Kidney tubule cell (primary cell): ENCODE measurements at places on chromosomes 16 and 17.
A peak's percentile ranks its signal among the peaks of the same experiment; 100 is the strongest.

- no peak for DNase-seq
These were observed 82.6 kb downstream of the CACNG1 start for GRCh38 chr17:67126983-67127382.

DNA sequence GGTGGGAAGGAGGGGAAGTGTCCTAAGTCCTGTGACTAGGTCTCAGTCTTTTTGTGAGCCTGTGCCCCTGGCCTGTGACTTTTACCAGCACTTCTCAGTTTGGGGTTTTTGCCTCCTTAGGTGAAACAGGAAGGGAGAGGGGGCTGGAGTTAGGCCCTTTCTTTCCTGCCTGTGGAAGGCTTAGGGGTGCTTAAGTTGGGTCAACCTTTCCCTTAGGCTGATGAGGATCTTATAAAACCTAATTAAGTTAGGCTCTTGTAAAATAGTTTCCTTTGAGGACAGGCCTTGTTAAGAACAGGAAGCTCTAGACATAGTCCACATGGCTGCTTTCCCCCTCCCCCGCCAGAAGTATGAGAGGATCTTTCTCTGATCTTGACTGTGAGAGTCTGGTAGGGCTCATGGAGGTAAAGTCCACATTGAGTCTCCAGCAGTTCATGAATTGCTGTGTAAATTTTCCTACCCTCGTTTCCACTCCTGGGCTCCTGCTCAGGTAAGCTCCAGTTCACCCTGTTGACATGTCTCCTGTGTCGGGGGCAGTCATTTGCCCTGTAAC, 17.0 kb upstream of the DNASE1 start:
- DNase-seq = peak; percentile 20

- DNase-seq = peak; percentile 32
These were observed 29.9 kb downstream of the BAIAP2 start for GRCh38 chr17:81064678-81065475.

DNA sequence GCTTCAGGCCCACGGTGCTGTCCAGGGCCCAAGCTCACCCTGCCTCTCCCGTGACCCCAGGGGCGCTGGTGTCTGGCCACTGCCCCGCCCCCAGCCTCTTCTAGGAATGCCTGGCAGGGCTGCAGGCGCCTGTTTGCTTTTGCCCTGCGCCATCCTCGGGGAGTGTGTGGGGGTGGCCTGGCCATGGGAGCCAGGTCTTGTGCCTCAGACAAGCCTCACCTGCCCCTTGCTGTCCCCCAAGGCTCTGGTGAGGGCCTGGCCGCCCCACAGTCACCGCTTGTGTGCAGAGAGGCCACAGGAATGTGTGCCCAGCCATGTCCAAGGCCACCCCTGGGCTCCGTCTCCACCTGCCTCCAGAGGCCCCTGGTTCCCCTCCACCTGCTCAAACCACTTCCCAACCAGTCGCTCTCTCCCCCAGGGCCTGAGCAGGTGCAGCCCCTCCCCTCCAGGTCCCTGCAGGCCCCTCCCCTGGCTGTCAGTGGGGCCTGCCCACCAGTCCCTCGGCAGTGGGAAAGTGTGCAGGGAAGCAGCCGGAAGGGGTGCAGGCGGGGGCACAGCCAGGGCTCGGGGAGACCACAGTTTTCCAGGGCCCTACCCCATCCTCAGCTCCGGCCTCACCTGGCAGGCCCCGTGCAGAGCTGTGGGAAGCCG, 841 bp upstream of the IGFALS start:
- no peak for DNase-seq

DNA sequence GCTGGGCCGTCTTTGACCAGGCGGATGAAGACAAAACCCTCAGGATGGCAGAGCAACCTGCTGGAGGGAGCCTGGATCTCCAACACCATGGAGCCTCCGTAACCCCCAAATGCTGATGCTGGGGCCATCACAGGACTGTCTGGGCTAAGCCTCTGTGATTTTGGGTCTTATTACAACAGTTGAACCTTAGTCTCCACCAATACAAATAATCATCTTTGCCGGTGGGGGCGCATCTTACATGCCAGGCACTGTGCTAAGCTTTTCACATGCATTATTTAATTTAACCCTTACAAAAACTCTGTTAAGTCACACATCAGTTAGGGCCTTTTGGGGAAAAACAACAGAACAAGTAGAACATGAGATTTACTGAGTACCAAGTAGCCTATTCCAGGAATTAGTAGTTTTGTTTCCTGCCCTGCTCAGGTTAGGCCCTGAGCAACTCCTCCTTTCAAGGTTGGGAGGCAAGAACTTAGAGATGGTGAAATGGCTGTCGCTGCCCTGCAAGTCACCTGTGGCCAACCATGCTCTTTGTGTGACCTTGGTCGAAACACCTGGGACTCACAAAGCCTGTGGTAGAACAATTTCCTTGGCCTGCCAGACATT, 8.9 kb upstream of the ITGAM start:
- DNase-seq = no peak

GRCh38 chr17:1360975-1361374, 39.0 kb downstream of the YWHAE start:
- DNase-seq = no peak

- DNase-seq = no peak
These were observed 16.5 kb downstream of the KATNIP start for GRCh38 chr16:27566417-27566816.

DNA sequence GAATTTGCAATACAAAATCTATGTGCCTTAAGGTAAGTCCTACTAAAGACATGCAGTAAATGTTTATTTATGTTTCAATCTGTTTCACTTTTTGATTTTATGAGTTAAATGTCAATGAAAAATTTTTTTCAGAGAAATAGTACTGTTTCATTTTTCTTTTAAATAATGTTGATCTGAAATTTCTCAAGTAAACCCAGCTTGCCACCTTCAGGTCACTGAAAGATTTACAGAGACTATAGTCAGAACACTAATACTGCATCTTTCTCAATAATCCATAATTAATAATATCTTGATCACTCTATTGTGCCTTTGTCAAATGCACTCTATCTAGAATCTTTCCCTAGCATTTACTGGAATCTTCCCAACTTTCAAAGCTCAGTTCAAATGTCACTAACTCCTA, 6.5 kb upstream of the DHX40 start:
- no peak for DNase-seq

GRCh38 chr17:14818469-14818868, 446.7 kb downstream of the PMP22 start:
- no peak for DNase-seq

DNA sequence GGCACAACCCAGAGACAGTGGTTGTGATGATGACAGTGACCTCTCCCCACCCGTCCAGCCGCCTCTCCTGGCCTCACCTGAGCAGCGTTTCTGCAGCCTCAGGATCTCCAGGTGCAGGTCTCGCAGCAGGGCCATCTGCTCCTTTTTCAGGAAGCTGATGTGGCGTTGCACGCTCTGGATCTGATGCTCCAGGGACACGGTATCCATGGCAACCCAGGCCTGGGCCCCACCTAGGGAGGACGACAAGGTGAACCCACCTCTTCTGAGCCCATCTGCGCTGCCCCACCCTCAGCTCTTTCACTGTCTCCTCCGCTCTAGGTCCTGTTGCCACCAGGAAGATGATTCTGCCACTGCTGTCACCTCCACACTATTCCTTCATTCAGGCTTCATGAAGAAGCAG, 14.5 kb downstream of the CCDC92B start:
- DNase-seq = no peak

DNA sequence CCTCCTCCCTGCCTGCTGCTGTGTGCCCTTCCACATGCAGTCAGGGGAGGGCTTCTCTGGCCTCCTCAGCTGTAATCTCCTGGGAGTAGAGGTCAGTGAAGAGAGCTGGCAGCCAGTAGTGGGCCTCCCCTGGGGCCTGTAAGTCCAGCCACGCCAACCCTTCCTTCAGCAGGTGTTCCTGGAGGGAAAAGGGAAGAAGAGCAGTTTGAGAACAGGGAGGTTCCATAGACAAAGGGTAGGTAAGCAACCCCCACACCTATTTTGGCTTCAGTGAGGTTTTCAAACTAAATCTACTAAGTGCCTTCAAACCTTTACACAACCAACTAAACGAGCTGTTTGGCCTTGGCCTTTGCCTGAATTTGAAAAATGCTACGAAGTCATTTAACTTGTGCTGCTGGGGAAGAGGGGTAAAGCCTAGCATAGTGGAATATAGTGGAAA, 14.2 kb downstream of the SNF8 start:
- DNase-seq = no peak

- peak; percentile 95 for DNase-seq
These were observed 69.3 kb downstream of the FTO start for GRCh38 chr16:53773150-53773846.

GRCh38 chr17:35051579-35052240, 11.8 kb downstream of the RFFL start:
- no peak for DNase-seq

GRCh38 chr17:48294806-48295361, 135.1 kb downstream of the SKAP1 start:
- DNase-seq = no peak

- DNase-seq = no peak
These were observed 2046.8 kb downstream of the TP53TG3F start for GRCh38 chr16:35506018-35506897.

DNA sequence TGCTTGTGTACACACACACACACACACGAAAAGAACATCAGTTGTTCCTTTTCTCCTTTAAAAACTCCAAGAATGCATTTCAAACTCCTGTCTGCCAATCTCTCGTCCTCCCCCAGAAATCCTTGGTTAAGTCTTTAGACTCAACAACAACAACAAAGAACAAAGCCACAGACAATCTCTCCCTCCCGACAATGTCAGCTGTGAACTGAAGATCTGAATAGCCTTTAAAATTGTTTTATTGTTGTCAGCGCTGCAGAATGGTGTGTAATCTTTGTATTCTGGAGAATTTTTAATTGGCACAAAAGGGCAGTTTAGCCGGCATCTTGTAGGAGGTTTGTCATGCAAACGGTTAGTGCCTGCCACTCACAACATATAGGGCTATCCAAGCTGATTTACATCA, 219.5 kb downstream of the MSI2 start:
- no peak for DNase-seq

- no peak for DNase-seq
These were observed 39.6 kb upstream of the PLCG2 start for GRCh38 chr16:81739503-81739902.

DNA sequence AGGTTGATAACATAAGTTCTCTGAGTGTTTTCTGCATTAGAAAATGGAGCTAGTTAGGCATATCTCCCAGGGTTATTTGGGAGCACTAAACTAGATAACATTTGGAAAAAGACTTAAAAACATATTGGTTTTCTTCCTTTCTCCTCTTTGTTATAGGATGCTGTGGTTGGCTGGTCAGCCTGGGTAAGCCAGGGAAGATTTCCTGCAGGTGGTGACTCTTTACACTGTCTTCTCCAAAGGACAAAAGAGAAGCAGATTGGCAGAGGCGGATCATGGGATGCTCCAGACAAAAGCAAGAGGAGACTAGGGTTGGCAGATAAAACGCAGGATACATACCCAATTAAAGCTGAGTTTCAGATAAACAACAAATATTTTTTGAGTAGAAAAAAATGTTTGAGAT, 6.2 kb upstream of the CRYBA1 start:
- peak; percentile 55 for DNase-seq

DNA sequence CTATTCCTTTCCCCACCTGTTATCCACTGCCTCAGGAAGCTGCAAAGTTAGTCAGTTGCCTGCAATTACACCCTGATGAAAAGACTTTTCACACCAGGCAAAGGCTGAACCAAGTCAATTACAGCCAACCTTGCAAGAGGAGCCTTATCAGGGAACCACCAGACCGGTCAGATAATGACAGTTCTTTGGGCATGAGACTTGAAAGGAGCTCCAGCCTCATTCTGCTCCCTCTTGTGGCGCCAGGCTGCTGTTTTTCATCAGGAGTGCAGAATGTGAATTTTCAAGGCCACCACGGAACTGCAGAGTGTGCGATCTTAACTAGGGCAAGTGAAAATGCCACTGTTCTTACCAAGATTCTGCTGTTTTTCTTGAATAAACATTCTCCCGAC, 22.5 kb downstream of the DNAI2 start:
- DNase-seq = peak; percentile 37

DNA sequence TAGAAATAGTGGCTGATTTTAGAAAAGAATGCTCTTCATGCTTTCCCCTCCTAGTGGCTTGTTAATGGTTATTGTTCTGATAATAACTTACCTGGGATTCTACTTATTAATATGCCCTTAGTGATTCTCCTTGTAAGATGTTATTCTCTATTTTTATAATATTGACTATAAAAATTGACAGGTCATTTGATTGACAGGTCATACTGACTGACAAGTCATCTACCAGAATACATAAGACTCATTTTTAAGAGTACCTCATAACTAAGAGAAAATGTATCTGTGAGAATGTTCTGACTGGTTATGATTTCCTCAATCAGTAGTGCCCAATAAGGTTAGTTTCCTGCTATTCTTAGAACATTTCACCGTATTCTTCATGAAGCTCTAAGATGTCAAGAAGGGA, 8.6 kb upstream of the COX10 start:
- DNase-seq = no peak

DNA sequence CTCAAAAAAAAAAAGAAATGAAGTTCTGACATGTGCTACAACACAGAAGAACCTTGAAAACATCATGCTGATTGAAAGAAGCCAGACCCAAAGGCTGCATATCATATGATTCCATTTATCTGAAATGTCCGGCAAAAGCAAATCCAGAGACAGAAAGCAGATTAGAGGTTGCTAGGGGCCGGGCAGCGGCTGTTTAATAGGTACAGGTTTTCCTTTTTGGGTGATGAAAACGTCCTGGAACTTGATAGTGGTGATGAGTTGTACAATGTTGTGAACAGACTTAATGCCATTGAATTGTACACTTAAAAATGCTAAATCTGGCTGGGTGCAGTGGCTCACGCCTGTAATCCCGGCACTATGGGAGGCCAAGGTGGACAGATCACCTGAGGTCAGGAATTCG, 166.5 kb downstream of the NTN1 start:
- DNase-seq = no peak

GRCh38 chr17:70158180-70158579, 11.2 kb upstream of the KCNJ2 start:
- no peak for DNase-seq

DNA sequence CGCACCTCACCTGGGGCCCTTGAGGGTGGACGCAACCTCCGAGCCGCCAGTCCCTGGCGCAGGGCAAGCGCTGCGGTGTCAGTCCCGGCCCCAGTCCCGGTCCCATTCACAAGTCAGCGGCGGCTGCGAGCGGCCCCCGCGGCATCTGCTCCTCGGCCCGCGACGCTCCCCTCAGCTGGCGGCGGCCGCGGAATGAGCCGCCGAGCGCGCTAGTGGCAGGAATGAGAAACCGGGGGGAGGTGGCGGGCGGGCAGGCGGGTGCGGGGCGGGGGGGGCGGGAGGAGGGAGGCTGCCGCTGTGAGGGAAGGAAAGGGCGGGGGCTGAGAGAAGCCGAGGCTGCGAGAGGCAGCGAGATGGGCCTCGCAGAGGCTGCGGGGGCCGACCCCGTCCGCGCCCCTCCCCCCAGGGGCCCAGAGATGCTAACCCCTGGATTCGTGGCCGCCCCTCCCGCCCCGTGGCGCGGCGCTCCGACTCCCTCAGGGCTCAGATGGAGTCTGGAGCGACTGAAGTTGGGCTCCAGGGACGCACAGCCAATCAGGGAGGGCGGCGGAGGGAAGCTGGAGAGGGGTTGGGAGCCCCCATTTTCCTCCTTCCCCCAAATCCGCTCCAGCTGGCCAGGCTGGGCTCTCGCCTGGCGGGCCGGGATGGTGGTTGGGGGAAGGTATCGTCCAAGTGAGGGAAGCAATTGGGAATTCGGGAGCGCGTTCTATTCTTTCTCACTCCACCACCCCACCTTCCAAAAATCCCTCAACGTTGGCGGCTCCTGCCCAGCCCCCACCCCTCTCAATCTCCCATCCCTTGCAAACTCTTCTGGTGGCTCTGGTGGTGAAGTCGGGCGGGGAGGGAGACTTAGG, at the start of gene CDH11:
CDH11 (minus strand) TSS at position 194 of the 854 bp plus-strand sequence. CDS start 117,194 bp downstream, outside the sequence.
- peak; percentile 25 for DNase-seq

- DNase-seq = no peak
These were observed 4.3 kb upstream of the CCL7 start for GRCh38 chr17:34265711-34266110.
